Omental fat pad (tissue), 4 donors: ENCODE measurements at places on chromosomes 3 and 15.
A peak's percentile ranks its signal among the peaks of the same experiment; 100 is the strongest.

DNA sequence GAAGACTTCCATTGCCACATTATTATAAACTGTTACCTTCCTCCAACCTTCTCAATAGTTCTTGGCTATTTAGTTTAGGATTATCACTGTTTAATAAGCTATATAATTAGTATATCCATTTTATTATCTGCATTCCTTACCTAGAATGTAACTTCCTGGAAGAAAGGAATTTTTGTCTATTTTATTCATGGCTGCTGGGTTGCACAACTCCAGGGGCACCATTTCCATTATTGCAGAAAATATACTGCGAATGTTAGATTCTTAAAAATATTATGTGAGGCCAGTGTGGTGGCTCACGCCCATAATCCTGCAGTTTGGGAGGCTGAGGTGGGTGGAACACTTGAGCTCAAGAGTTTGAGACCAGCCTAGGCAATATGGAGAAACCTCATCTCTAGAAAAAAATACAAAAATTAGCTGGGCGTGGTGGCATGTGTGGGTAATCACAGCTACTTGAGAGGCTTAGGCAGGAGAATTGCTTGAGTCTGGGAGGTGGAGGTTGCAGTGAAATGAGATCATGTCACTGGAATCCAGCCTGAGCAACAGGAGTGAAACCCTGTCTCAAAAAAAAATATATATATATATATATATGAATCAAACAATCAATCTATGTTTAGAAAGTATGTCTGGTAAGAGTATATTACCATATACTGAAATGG lies 19.9 kb downstream of the CLDN1 start:
- DNase-seq = no peak

DNA sequence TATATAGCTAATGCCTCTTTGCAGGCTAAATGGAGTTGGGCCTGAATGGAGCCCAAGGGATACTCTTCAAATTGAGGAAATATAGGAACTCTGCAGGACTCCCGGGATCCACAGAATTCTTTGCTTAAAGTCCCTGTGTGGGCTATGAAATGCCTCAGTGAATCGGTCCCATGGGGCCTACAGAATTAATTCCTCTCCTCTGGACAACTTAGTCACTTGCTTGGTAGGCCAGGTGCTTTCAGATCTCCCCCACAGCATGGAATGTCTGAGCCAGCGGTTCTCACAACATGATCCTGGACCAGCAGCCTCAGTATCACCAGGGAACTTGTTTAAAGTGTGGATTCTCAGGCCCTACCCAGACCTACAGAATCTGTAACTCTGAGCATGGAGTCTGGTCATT lies 15.1 kb upstream of the PRICKLE2 start:
- DNase-seq = no peak

DNA sequence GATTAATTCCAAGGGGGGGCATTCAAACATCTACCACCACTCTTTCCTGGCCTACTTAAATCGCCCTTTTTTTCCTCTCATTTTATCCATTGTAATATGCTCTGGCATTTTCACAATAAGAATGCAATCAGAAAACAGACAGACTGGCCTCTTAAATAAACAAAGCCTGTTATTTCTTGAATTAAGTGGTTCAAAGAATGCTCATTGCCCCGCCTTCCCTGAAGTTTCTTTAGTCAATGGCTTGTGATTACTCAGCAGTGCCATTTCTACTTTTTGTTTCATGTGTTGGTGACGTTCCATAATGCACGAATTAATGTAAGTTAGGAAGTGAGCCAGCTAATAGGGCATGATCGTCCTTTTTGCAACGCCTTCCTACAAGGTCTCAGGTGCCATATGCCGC lies 68.0 kb downstream of the FBN1 start:
- no peak for DNase-seq

- DNase-seq = no peak
These were observed 1.4 kb downstream of the CIDEC start for GRCh38 chr3:9878700-9879099.

GRCh38 chr15:85786781-85787114 lies 8.0 kb downstream of the KLHL25 start:
- DNase-seq = no peak

- DNase-seq = no peak
These were observed 36.5 kb downstream of the PSMD6 start for GRCh38 chr3:63986831-63987230.

GRCh38 chr3:152100491-152101132 lies 168.1 kb upstream of the MBNL1 start:
- no peak for DNase-seq

GRCh38 chr3:34859746-34860145 lies 779.6 kb upstream of the ARPP21 start:
- DNase-seq = no peak

- DNase-seq = no peak
These were observed 54.7 kb downstream of the QTRT2 start for GRCh38 chr3:114111060-114111770.

DNA sequence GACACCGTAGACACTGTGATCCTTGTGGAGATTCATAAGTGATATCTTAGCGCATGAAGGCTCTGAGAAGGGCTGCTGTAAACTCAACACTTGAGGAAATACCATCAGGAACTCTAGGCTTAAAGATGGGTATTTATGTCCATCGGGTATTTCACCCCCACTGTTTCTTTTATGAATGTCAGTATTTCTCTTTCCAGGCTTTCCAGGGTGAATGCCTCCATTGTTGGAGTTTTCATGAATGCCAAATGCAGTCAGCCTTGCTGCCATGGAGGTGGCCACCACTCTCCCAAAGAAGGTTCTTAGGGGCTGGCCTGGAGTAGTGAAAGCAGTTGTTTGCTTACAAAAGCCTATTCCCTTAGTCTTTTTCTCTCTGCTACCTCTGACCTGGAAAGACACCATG lies 259.2 kb downstream of the SLCO3A1 start:
- DNase-seq = no peak

DNA sequence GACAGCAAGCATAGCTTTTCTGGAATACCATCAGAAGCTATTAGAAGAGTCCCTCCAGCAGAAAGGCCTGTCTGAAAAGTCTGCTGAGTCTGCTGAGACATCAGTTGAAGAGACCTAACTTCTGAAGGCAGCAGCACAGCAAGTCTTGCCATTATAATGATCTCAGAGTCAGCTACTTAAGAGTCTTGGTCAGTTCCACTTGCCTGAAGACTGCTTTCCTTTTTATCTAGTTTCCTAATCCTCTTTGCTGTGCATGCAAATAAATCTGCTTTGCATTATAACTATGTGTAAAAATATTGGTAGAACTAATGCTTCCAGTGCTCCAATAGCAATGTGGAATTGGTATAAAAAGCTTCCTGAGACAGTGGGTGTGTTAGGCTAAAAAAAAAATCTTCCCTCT lies 34.9 kb upstream of the CPOX start:
- DNase-seq = no peak

DNA sequence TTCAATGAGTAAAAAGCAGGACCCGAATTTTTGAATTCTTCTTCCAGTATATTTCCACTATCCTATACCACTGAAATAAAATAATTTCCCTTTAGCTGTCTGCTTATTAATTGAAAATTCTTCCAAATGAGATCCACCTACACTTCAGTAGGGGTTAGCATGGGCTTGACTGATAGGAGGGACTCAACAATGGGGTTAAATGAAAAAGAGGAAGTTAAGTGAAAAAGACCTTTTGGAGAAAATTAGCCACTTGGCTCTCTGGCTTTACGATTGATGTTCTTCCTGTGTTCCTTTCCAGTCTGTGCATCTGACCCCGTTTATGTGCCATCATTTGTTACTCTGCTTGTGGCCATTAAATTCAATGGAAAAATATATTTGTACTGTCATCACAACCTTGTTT lies 54.0 kb upstream of the GCNT3 start:
- no peak for DNase-seq

DNA sequence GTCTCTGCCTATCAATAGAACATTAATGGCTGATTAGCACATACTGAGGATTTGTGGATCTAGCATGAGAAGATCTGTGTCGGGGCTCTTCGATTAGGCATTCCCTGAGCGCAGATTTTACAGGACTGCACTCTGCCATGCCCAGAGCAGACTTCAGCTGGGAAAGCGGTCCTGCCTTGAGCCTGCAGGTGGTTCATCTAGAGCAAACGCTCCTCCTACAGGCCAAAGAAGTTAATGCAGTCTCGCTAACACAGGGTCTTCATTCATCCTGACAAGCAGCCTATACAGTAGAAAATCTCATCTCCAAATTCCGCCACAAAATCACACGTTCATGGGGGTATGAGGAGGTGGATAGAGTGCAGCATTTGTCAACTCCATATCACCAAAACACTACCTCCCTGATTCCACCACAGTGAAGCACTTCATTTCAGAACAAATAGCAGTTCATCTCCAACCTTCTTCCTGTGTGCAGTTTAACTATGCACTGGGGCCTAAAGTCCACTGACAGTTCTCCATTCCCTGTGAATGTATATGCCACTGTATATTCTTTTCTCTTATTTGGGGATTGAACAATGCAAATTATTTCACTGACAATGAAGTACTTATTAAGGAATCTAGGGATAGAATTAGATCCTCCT lies 405.8 kb downstream of the IGSF11 start:
- DNase-seq = no peak

DNA sequence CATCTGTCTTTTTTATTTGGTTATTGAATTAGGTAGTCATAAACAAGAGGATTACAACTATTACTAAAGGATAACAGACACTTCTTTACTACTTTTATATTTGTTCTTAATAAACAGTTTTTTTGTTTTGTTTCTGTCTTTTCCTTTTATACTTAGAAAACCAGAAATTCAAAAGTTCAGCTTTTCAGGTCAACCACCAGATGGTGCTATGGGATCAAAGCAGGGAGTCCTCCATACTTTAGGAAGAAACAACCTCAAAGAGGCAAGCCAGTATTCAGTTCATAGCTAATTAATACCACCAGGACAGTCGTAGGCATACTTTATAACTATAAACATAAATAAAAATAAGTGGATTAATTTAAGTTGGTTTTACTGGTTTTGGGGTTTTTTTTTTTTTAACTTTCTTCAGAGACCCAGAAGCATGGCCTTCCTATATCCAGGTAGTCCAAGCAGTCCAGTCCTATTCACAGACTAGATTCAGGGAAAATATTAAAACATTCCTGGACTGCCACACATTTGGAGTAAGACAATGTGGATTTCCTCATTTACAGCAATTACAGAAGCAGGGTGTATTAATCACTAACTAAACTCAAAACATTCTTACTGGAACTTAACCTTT lies 16.0 kb upstream of the EID1 start:
- no peak for DNase-seq

DNA sequence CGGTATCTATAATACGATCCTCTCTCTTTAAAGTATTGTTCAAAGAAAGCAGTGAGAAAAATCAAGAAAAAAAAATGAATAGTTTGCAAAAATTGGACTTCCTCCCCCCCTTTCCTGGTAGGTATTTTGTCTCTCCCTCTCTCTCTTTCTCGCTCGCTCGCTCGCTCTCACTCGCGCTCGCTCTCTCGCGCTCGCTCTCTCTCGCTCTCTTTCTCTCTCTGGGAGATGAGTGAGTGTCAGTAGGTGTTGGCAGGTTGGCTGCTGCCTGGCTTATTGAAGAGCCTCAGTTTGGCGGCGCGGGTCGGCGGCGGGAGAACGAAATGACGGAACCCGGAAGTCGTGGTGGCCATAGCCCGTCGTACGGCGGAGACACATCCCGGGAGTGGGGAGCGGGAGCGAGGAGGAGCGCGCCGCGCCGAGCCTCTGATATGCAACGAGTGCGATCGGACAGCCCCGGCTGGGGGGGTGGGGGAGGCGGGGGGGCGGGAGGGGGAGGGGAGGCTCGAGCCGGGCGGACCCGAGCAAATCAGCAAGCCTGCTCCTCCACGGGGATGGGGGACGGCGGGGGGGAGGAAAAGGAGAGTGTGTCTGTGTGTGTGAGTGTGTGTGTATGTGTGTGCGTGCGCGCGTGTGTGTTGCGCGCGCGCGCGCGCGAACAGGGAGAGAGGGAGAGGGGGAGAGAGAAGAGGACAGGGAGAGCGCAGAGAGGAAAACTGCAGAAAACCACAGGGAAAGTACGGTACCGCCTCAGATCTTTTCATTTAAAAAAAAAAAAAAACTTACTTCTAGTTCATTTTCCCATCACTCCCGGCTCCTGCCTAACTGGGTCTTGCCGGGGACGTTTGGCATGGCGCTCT lies at the start of gene MEIS2:
Gene MEIS2 (minus strand): TSS at position 441 of the 857 bp plus-strand sequence. CDS start 1,083 bp downstream, outside the sequence.
- DNase-seq = peak; percentile 63

- no peak for DNase-seq
These were observed 289.5 kb downstream of the NEK10 start for GRCh38 chr3:27079427-27080257.

DNA sequence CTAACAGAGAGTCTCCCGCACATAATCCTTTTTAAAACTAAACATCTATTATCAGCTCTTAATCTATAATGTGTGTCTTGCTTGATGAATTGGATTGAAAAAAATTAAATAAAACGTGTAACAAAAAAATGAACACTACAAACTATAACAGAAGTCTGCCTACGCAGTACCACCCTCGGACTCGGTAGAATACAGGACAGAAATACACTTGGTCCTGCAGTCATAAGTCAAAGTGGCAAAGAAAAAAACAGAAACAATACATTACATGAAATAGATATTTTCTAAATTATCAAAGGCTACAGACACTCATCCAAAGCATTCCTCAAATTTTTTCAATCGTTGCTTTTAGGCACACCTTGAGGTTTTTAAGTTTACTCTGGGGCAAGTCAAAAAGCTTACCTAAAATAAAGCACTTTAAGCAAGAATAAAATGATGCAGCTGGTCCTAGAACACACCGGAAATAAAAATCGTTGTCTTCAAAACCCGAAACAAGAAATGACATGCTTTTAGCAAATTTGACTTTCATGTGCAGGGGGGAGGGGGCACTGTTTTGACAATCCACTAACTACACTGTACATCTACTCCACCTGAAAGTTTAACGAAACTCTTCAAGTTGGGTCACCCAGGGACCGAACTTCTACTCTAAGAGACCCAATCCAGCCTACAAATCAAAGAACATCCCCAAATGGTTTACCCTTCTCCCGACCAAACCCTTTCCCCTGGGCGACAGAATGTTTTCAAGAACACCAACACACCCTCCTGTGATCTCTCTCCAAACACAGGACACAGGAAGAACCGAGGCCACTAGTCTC lies 1.3 kb downstream of the ADAM10 start:
- no peak for DNase-seq

DNA sequence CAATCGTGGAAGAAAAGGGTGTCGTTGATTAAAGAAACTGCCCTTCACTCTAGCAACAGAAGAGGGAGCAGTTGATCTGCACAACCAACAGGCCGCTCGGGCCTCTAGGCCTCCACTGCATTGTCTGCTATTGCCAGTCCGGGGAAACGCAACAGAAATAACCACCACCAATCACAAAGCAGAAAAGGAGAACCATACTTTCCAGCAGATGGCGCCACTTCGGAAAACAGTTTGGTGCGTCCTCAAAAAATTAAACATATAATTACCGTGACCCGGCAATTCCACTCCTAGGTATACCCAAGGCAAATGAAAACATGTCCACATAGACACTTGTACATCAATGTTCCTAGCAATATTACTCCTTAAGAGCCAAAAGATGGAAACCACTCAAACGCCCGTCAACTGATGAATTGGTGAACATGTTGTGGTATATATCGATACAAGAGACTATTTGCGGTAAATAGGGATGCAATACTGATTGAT lies 154.1 kb downstream of the TJP1 start:
- no peak for DNase-seq

- DNase-seq = no peak
These were observed 54.5 kb downstream of the CPN2 start for GRCh38 chr3:194296454-194297263.

- no peak for DNase-seq
These were observed 69.5 kb upstream of the ETV5 start for GRCh38 chr3:186178412-186178811.
